ENCODE measurements at places on chromosomes 2 and 18. TPM values are rescaled to one million over a fixed set of nuclear protein-coding genes. Genes with fewer than 3 reads are reported as not detected.

Gene C2orf66
- 0.14 TPM for polyA plus RNA-seq

Gene RNF181
- 55.9 TPM for polyA plus RNA-seq

DNA sequence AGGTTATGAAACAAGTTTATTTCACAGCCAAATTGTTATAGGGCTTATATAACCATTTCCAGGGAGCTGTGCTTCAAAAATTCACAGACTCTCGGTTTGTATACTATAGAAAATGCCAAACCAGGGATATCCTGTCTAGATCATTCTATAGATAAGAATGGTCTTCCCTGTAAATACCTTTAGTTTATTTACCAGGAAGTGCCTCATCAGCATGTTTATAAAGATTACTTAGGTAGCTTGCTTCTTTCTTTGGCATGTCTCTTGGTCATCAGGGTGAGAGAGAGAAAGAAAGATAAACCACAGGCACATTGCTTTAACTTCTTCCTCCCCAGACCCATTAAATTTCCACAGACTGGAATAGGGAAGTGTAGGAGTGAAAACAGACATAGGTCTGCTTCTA is 439.4 kb downstream of the SPAG16 start:
- no peak for DNase-seq

- DNase-seq = no peak
Observed at GRCh38 chr18:66440433-66440832, 163.5 kb downstream of the CDH19 start.
